CD4-positive, alpha-beta T cell treated with Interleukin-21 for 1 hour (primary cell): ENCODE measurements at places on chromosomes 11 and 22.

GRCh38 chr11:73372375-73372993, 3.7 kb upstream of the RELT start:
- no peak for DNase-seq

- no peak for DNase-seq
These were observed 28.1 kb downstream of the DRD4 start for GRCh38 chr11:665062-665703.

- DNase-seq = no peak
These were observed 57.0 kb downstream of the RBFOX2 start for GRCh38 chr22:35971456-35972119.

DNA sequence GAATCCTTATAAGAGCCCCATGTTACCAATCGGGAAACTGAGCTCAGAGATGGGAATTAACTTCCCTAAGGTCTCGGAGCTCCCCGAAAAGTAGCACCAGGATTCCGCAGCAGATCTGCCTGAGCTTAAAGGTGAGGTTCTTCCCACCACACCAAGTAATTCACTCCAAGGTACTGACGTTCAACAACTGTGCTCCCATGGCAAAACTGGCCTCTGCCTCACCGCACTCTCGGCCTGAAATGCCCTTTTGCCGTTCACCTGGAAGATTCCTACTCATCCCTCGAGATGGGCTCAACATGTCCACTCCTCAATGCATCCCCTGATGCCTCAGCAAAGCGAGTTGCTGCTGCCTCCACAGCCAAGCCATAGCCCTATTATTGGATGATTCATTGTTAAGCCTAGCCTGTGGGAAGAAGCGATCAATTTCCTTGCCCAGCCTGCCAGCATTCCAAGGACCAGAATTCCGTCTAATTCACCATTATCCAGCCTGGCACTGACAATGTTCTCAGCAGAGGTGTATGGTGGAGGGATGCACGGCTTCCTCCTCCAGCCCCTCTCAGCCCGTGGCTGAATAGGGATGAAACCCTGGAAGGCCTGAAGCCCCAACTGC, 4.2 kb downstream of the PLAAT3 start:
- DNase-seq = no peak

- DNase-seq = no peak
These were observed 3.9 kb upstream of the PIWIL4 start for GRCh38 chr11:94563176-94563847.
